ENCODE measurements at places on chromosomes 3 and 15.

GRCh38 chr3:148937467-148938255, 53.7 kb upstream of the GYG1 start:
- no peak for DNase-seq

DNA sequence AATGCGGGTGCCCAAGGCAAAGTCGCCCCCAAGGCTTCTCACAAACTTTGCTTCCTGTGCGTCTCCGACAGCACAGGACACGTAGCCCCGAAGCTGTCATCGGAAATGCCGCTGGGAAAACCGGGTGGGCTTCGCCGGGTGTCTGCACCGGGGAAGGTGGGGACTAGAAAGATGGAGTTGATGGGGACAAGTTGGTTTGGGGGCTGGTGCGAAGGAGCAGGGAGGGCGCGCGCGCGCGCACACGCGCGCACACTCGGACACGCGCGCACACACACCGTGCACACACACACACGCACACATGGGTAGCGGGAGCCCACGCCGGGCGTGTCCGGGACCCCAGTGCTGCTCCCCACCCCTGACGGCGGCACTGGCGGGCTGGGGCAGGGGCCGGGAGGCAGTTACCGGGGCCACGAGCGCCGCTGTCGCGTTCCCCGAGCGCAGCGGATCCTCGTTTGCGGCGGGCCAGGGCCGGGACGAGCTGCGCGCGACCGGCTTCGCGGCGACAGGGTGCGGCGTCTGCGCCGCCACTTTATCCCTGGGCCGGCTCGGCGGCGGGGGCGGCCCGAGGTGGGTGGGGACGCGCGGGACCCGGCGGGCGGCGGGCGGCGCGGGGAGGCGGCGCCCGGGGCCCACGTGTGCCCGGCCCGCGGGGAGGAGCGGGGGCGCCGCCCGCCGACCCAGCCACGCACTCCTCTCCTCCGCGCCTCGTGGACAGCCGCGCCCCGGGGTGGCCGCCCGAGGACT, 539 bp upstream of the MGLL start:
- no peak for DNase-seq

GRCh38 chr3:82281205-82281604, 519.8 kb upstream of the GBE1 start:
- DNase-seq: no peak

- DNase-seq: peak; percentile 56
Observed at GRCh38 chr15:31435261-31435911, 108.8 kb downstream of the KLF13 start.

GRCh38 chr3:10725067-10725466, 91.0 kb upstream of the SLC6A11 start:
- DNase-seq: no peak

- no peak for DNase-seq
Observed at GRCh38 chr3:103644450-103644849, 1209.6 kb downstream of the ZPLD1 start.

- no peak for DNase-seq
Observed at GRCh38 chr3:169391672-169392071, 271.8 kb downstream of the MECOM start.

DNA sequence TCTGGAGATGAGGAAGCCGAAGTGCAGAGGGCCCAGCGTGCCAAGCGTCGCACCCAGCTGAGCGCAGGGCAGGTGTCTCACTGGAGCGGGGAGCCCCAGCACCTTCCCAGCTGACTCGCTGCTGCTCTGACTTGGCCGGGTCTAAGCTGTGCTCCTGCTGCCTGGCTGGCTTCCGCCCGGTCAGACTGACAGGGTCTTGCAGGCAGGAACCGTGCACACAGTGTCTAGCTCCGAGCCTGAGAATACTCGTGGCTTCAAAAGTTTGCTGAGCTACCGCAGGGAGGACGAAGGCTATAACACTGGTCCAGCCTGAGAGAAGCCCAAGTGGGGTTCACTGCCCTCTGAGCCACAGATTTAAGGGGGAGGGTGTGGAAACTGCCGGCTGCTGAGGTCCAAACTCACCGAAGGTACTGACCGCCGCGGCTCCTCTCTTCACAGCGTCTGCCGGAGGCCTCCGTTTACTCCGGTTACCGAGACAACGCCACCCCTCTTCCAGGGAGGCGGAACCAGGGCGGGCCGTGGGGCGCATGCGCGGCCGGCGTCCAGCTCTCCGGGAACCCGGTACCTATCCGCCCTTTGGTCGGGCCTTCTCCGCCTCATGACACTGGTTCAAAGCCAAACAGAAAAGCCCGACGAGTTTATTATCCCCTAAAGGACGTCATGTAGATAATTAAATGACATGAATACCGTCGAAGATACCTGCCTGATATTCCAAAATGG, at the start of gene CFAP44:
CFAP44 (minus strand) TSS at position 443 of the 720 bp plus-strand sequence. CDS start 7,829 bp downstream, outside the sequence.
- DNase-seq: peak; percentile 42

DNA sequence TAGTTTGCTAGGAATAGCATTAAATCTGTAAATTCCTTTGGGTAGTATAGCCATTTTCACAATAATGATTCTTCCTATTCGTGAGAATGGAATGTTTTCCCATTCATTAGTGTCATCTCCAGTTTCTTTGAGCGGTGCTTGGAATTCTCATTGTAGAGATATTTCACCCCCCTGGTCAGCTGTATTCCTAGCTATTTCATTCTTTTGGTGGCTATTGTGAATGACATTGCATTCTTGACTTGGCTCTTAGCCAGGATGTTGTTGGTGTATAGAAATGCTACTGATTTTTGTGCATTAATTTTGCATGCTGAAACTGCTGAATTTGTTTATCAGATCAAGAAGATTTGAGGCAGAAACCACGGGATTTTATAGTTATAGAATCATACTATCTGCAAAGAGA, 690.5 kb upstream of the ALCAM start:
- DNase-seq: no peak

DNA sequence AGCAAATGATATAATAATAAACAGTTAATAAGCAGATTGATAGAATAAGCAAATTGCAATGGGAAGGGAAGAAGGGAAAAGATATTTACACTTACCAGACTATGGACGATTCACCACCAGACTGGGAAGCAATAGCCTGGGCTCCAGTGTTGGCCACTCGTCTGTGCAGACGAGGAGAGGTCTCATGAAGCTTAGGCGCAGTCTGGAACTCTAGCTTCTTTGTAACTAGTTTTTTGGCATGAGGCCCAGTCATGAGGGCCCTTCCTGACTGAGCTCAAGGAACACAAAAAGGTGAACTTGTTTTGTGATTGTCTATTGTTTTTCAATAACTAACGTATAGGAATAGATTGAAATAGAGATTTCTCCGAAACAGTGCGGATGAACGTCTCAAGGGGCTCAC, 63.3 kb upstream of the GATM start:
- no peak for DNase-seq

DNA sequence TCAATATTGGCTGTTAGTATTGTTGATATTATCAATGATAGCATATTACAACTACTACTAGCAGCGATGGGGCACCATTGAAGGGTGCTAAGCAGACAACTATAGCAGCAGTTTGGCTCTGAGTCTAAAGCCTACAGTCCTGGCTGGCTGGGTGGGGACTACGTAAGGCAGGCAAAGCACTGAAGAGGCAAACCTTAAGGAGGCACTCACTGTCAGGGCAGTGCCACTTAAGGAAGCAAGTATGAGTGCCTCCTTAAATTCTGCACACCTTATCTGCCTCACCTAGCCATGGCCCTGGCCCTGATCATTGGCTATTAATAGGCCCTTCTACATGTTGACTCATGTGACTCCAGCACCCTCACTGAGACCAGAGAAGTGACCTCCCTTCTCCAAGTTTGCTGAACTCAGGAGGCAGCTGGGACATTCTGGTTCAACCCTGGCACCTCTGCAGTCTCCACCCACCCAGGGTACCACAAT, 20.6 kb downstream of the CDCP1 start:
- DNase-seq: no peak

- DNase-seq: no peak
Observed at GRCh38 chr3:169891886-169892285, 19.5 kb upstream of the SAMD7 start.

DNA sequence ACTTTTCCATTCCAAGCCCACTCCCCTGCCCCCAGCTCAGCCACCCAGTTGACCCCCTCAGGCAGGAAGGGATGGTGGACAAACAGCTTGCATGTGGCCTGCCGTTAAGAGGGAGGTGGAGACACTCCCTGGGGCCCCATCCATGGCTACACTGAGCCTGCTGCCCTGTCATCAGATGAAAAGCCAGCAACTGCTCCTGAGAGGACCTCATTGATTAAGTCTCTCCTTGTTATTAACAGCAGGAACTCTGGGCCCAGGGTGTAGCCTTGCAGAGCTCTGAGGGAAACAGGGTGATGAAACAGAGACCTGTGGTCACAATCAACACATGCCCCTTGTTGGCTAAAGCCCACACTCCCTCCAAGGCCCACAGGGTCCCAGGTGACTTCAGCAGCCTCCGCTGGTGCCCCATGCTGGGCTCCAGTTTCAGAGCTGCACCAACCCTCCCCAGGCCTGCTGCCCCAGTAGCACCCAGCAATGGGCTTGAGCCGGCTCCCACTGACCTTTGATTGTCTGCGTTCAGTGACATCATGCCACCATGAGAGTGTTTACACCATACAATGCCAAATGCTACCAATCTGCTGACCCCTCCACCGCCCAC, 22.3 kb upstream of the TLE3 start:
- no peak for DNase-seq

DNA sequence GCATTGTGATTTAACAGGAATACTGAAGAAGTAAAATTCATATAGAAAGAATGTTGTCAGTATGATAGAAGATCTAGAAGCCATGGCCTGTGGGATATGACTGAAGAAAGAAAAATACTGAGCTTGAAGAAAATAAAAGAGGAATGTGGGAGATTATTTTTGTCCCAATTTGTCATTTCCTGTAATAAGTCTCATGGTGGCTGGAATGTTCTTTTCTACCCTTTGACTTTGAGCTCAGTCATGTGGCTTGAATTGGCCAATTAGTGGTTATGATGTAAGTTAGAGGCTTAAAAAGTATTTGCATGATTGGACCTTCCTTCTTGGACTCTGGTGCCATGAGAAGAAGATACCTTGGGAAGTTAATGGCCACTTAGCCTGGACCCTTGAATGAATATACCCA, 14.1 kb downstream of the APH1B start:
- DNase-seq: no peak

All from activated naive CD4-positive, alpha-beta T cell (primary cell).